MM.1S (cell line): ENCODE measurements at places on chromosomes 6 and 20.

GRCh38 chr20:1184638-1185315 is at the start of gene TMEM74B:
Gene TMEM74B (minus strand): TSS chr20:1184981. CDS start chr20:1183801, 1,180 bp downstream.
- no peak for DNase-seq

DNA sequence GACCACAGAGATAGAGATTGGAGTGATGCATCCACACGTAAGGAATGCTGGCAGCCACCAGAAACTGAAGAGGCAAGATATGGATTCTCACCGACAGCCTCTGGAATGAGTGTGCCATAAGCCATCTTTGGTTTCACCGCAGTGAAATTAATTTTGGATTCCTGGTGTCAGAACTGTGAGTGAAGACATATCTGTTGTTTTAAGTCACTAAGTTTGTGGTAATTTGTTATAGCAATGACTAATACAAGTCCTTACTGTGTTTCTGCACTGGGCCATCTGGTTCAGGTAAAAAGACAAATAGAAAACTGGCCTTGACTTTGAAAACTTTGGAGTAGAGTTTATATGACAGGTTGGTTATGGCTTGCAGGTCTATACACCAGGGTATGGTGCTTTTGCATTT is 261.9 kb downstream of the PHF3 start:
- DNase-seq, result no peak

GRCh38 chr20:38290829-38291814 is 12.8 kb upstream of the BPI start:
- no peak for DNase-seq

DNA sequence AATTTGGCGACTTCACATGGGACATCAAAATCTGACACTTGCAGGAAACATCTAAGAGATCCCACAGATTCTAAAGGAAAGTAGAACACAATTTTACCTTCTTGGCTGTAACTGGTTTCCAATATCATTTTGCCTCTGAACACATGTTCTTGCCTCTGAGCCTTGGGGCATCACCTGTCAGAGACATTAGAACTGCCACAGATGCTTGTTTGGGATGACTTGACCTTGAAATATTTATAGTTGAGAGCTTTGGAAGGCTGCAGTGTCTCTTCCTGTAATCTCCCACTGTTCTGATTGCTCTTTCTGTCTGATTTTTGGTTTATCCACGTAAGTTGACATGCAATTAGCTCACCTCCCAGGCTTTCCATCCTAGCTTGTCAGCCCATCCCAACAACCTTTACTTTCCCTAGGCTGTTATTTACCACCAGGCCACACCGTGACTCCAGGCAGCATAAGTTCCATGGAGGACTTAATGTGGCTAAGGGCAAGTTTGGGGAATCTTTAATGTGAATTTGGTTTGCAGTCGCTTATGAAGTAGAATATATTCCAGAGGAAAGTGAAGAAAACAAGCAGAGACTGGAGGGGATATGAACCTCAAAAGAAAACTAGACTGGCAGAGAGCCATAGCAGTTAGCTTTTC is 256.5 kb upstream of the RIN2 start:
- no peak for DNase-seq

DNA sequence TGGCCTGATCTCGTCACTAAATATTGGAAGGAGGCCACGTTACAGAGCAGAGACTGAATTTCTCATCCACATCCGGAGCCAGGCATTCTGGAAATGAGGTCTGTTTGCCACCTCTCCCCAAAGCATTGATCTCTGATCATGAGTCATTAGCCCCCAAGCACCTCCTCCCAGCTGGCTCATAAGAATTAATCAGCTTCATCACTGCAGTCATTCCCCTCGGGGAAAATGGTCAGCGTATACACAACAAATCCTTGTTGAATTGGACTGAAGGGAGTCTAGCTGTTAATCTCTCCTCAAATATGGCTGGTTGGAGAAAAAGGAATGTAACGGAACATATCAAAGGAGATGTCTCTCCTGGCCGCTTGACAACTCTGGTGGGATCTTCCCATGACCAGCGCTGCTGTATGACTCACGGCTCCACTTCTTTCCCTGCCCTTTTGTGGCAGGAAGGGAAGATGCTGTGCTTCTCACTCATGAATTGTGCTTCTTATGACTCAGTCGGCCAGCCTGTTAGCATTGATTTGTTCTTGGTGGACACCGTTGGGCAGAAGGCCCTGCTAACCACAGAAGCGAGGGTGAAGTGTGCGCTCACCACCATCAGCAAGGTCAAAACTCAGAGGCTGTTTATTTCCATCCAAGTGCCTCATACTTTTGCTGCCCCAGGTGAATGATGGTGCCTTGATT is 76.7 kb downstream of the RNF182 start:
- no peak for DNase-seq

- DNase-seq, result no peak
These were observed 242.1 kb downstream of the SOD2 start for GRCh38 chr6:159450815-159451465.

GRCh38 chr6:29510202-29510601 is 22.4 kb upstream of the MAS1L start:
- no peak for DNase-seq

- DNase-seq, result no peak
These were observed 49.7 kb upstream of the IPCEF1 start for GRCh38 chr6:154406301-154406700.

DNA sequence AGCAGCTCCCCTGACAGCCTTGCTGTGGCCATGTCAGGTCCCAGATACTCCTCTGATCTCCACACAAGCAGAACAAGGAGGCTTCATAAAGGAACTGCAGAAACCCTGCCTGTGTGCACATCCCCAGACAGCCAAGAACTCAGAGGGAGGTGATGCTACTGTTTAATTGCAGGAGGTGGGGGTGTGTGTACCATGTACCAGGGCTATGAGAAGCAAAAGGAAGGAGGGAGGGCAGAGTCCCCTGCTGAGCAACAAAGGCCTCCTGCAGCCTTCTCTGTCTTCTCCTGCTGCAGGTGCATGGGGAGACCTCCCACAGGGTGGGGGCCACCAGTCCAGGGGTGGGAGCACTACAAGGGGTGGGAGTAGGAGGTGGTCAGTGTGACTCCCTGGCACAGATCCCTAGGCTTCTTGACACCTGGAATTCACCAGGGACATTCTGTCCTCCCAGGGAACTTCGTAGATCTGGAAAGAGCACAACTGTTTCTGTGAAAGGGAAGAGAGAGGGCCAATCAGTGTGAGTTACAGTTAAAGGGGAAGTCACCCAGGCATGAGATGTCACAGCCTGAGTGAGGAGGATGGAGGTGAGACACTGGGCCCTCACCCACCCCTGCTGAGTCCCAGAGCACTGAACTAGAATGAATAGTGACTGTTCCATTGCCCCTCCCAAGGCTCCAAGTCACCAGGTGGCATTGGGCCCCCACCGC is 2.8 kb downstream of the CST2 start:
- no peak for DNase-seq

DNA sequence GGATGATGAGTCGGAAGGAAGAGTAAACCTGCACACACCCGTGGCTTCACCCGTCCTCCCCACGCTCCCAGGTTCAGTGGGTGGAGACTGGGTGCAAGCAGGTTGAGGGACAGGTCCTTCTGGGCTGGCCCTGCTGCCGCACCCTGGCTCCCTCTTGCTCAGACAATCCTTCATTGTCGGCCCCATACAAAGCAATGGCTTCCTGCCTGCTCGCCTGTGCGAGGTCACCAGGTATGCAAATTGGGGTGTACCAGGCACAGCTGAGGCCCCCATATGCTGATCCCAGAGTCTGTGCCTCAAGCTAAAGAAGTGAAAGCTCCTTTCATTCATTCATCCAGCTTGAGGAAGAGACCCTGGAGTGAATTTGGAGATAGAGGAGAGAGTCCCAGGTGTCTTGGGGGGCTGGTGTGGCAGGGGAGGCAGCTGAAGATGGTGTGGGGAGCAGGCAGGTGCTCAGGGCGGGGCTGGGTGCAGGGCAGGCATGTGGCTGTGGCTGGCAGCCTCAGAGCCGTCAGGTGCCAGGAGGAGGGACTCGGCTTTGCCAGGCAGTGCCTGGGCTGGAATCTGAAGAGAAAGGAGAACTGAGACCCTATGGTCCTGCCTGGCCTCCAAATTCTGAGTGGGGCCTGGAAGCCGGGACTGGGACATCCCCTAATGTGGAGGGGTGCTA is 4.7 kb downstream of the SLCO4A1 start:
- DNase-seq, result peak; percentile 67

GRCh38 chr6:108526739-108527174 is 34.0 kb upstream of the FOXO3 start:
- peak; percentile 41 for DNase-seq

GRCh38 chr20:62918831-62919230 is 7.5 kb downstream of the DIDO1 start:
- DNase-seq, result no peak

DNA sequence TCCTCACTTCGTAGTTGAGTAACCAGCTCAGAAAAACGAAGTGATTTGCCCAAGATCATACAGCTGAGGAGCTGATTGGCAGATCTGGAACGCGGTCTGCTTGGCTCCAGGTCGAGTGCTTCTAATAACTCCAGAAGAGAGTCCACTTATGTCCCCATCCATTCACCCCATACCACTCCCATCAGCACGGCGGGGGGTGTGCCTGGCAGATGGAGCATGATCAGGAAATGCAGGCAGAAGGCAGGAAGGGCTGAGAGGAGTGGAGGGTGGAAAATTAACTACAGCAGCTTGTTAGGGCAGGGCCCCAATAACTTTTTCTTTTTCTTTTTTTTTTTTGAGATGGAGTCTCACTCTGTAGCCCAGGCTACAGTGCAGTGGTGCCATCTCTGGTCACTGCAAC is 15.0 kb downstream of the FITM2 start:
- DNase-seq, result no peak

- DNase-seq, result no peak
These were observed 7.9 kb downstream of the RAB32 start for GRCh38 chr6:146551545-146551944.

DNA sequence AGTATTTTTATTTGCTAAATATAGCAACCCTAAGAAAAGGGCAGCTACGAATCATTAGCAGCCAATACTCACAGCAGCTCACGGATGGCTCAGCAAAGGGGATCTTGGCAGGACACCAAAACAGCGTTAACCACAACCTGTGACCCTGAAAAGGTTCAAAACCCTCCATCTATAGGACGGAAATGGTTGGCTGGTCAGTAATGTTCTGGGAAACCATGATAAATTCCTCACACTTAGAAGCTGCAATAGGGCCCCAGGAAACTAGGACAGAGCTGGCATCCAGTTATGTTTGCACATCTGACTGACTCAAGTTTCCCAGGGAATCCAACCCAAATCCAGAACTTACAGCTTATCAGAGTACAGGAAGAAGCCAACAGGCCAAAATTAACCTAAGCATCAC is 30.9 kb upstream of the PTPRT start:
- DNase-seq, result no peak

GRCh38 chr6:87393026-87393622 is 14.6 kb upstream of the CFAP206 start:
- peak; percentile 71 for DNase-seq

DNA sequence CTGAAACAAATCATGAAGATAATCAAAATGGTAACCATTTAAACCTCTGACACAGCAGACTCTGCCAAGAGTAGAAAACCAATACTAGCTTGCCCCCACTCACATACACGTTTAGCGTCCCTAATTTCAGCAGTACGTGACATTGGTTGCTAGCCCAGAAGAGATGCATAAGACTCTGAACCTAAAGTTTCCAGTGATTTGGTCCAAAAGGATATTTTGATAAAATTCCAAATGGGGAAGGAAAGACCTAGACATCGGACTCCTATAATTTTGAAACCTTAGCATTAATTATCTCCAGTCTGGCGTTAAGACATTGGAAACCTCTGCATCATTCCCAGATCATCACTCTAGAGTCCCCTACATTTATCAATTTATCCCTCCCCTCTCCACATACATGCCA is 98.1 kb downstream of the GMDS start:
- DNase-seq, result no peak

GRCh38 chr6:148500402-148500801 is 157.8 kb downstream of the SASH1 start:
- no peak for DNase-seq

GRCh38 chr6:5718231-5718947 is 288.3 kb downstream of the NRN1 start:
- DNase-seq, result no peak

GRCh38 chr20:38550274-38550673 is 30.7 kb upstream of the ADIG start:
- peak; percentile 24 for DNase-seq

DNA sequence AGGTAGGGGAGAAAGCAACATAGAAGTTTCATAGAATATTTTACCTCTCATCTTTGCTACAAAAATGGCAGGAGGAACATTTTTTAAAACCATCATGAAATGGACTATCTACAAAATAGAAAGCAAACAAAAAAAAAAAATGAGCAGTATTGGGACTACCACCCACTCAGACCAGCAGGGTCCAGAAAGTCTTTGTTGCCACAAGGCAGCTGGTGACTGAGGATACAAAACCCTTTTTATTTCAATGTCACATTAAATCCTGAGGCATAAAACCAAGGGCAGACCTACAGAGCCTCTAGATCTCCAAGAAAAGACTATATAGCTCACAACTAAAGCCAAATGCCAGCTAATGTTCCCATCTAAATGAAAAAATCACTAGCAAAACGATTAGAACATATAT is 282.2 kb downstream of the PTPRK start:
- DNase-seq, result no peak

DNA sequence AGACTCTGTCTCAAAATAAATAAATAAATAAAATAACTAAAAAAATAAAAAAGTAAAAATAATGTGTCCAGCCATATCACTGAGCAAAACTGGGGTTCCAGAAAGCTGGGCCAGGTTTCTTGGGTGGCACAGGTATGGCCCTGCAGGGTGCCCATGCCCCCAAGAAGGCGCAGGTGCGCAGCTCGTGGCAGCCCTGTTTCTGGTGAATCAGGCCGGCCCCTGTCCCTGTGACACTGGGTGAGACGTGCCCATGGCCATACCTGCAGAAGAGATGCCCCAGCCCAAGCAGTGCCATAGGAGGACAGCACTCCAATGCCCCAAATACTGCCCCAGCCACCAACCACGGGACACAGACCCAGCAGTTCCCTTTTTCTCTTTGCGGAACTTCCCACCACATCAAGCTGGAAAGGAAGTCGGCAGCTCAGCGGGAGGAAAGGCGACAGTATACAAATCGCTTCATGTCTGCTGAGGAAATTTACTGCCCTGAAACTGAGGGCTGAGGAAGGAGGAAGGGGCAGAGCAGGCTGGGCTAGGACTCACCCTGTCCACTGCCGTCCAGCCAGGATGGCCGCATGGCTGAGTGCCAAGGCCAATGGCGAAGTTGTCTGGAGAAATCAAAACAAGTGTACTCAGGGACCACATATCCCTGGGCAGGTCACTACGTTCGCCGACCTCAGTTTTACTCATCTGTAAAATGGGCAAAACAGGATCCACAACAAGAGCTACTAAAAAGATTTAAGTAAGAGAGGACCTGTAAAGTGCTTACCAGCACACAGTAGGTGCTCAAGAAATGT is 55.4 kb downstream of the PREX1 start:
- DNase-seq, result no peak

- DNase-seq, result no peak
These were observed 62.0 kb upstream of the SNAP91 start for GRCh38 chr6:83770910-83771309.

- DNase-seq, result no peak
These were observed 187.7 kb upstream of the PRSS16 start for GRCh38 chr6:27059621-27060425.

- no peak for DNase-seq
These were observed 63.2 kb downstream of the PKIB start for GRCh38 chr6:122673343-122673961.

- DNase-seq, result peak; percentile 36
These were observed 968 bp downstream of the PHF3 start for GRCh38 chr6:63636518-63637021.
